ENCODE measurements at places on chromosomes 3 and 15.

DNA sequence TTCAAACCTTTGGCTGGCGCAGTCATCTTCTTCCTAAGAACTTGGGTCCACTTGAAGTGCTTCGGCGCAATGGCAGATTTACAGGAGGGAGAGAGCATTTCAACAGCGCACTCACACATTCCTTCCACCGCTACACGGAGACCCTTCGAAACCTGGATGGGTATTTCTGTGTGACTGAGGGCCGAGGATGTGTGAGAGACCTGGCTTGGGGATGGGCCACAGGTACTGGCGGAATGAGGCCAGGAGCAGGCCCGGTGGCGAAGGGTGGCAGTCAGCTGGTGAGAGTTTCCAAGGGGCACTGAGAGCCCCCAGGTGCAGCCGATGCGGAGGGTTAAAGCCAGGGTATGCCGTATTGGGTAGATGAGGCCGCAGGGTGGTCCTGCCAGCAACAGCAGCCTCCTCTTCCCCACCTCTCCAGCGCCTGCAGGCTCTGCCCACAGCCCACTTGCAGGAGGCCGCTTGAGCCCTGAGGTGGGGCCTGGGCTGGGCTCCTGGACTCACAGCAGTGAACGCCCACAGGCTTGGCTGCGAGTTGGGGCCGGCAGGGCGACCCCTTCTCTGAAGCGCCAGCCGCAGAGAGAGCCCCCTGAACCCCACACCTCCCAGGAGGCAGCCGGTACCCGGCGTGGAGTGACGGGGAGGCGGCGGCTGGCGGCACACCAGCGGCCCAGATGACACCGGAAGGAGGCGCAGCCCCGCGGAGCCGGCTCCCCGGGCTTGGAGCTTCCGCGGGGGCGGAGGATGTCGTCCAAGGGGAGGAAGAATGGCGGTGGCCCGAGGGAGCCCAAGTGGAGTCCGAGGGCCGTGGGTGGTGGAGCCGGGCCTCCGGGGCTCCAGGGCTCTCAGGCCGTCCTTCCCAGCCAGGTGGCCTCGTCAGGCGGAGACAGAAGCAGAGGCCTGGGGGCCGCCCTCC, 166.5 kb downstream of the NSMCE3 start:
- no peak for DNase-seq

DNA sequence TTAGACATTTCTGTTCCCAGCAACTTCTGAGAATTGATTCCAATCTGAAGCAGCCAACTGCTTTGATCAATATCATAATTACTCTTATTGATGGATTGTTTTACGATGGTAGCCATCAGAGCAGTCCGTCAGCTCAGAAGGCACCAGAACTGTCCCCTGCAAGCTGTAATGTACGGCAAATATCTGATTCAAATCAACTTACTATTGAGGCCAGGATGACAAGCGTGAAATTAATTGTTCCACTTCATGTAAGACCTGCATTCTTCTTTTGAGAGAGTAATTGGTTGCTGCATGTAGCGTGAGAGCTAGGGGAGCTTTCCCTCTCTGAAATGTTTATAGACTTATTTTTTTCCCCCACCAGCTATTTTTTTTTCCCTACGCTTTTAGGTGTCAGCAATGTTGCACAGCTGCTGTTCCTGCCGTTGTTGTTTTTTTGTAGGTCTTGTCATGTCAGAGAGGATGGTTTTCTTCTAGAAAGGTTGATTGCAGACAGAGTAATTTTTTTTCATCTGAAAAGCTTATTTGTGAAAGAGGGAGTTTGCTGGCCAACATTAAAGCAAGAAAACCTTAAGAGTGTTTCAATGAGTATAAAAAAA, 134.9 kb downstream of the CACNA2D3 start:
- no peak for DNase-seq

DNA sequence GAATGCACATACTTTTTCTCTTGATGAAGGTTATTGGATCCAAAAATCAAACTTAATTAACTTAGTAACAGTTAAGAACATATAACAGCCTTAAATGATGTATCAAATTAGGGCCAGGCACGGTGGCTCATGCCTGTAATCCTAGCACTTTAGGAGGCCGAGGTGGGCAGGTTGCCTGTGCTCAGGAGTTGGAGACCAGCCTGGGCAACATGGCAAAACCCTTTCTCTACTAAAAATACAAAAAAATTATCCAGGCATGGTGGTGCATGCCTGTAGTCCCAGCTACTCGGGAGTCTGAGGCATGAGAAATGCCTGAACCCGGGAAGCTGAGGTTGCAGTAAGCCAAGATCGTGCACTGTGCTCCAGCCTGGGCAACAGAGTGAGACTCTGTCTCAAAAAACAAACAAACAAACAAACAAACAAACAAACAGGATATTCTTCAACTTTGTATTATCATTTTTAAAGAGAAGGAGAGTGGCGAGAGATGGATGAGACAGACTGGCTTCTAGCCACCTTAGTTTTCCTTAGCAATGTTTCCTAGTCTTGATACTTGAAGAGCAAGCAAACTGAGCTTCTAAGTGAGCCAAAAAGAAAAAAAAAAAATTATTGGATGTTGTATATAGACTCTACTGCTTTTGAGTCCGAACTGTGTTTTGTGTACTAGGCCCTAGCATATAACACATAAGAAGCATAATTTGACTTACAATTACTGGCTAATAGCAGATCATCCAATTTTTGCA, 13.8 kb downstream of the SPRED1 start:
- no peak for DNase-seq

GRCh38 chr15:43206054-43206453, 14.8 kb downstream of the EPB42 start:
- DNase-seq = no peak

DNA sequence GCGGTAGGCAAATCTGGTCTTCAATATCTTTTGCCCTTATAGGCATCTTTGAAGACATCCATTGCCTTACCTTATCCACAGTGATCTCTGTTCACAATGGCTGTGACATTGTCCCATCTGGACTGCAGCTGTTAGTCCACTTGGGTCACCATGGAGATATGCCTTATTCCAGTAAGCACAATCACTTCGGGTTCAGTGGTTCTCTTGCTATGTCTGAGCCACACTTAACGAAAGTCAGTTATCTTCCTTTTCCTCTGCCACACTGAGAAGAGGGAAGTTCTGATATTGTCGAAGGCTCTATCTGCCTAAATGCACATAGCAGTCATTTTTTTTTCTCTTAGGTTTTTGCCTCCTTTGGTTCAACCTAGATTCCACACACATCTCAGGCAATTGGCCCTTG, 119.0 kb upstream of the SATB1 start:
- DNase-seq = no peak

DNA sequence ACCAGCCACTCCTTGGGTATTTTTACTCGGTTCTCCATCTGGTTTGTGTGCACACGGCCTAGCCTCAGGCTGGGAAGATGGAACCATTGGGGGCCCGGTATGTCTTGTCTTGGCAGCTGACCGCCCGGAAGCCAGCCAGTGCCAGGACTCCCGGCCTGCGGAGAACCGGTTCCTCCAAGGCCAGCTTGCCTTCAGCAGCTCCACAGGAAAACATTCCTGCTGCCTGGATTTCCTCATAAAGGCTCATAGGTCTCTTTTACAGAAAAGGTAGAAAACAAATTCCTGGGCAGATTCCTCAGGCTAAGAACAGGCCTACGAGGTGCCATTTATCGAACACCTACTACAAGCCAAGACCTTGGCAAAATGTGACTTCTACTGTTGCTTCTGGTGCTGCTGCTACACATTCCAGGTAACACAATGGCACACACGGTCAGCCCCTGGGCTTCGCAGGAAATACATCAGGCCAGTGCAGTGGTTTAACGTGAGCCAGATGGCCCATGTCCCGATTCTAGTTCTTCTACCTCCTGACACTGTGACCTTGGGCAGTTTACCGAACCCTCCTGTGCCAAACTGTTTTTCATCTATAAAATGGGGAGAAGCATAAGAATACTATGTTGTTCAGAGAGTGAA, 141.8 kb downstream of the OPA1 start:
- no peak for DNase-seq
